Esophagus squamous epithelium (tissue), 5 donors: ENCODE measurements at places on chromosomes 7 and 10.

DNA sequence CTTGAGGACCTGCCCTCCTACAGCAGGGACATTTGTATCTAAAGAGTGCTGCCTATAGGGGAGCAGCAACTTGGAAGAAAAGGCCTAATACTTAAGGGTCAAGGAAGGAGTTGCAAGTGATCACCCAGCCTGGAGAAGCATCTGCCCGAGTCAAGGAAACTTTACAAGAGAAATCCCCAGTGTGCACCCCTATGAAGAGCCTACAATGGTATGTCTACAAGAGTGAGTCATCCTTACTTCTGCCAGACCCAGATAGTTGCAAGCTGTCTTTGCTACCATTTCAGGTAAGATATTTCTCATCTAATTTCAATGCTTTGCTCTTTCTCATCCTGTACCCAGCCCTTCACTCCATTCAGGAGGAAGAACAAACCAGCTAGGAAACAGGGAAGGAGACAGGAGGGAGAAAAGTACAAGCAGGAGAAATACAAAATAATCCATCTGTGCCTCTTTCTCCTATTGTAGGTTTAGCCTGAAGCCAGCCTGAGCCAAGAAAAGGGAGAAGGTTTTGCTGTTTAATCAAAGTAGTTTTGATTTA, 34.4 kb upstream of the AGR3 start:
- no peak for DNase-seq

- DNase-seq: no peak
Observed at GRCh38 chr10:26438534-26439341, 597 bp downstream of the APBB1IP start.

DNA sequence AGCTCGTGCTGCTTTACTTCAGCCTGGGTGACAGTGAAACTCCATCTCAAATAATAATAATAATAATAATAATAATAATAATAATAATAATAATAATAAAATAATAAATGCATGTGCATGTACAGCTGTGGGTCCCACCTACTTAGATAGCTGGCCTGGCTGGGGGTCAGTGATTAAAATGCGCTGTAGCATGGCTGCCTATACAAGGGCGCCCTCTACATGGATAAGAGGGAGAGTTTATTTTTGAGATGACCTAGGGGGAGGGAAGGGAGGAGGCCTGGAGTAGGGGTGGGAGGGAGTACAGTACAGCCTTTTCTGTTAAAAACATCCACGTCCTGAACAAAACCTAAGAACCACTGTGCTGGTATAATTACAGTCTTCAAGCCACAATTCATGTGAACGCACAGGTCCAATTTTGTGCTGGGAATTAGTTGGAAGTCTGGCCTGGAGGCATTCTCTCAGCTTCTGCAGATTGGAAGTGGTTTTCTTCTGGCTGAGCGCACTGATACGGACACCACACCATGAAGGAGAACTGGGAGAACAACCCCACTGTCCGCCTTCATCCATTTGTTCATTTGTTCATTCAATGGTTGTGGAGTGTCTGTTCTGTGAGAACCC, 146.5 kb downstream of the TMEM178B start:
- DNase-seq: no peak

GRCh38 chr10:87775766-87776165, 42.3 kb downstream of the ATAD1 start:
- DNase-seq: no peak

DNA sequence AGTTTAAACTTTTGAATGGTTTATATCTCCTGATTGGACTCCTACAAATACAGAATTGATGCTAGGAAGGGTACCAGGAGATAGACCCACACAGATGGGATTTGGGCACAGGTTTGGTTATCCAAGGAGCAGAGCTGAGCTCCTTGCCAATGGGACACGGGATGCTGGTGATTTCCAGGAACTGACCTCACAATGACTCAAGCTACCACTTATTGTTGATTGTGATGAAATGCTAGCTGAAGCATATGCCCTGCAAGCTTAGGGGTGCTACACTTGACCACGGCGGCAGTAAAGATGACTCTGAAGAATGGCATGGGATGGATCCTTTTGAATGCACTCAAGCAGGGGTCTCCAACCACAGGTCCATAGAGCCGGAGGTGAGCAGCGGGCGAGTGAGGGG, 45.5 kb upstream of the VKORC1L1 start:
- DNase-seq: no peak

DNA sequence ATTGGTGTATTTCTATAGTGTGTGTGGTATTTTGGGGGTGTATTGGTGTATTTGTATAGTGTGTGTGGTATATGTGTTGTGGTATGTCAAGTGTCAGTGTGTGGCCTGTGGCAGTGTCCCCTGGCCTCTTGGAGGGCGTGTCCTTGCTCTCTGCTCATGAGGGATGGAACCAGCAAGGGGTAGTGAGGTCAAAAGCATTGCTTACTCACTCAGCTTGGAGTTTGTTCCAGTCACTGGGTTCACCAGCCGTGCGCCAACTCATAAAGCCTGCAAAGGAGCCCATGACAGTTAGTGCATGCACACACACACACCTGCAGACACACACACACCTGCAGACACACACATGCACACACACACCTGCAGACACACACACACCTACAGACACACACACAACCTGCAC, 4.3 kb upstream of the TRPV6 start:
- no peak for DNase-seq

- DNase-seq: no peak
Observed at GRCh38 chr10:119575506-119575905, 21.3 kb downstream of the TIAL1 start.
